Activated CD4-positive, alpha-beta T cell treated with anti-CD3 and anti-CD28 coated beads, Interleukin-10, Interleukin-2, amounts not matched to agents 100 ng/mL and 50 ng/mL, durations not matched to agents 16 hours and 8 hours (primary cell): ENCODE measurements at places on chromosomes 1 and 21.

DNA sequence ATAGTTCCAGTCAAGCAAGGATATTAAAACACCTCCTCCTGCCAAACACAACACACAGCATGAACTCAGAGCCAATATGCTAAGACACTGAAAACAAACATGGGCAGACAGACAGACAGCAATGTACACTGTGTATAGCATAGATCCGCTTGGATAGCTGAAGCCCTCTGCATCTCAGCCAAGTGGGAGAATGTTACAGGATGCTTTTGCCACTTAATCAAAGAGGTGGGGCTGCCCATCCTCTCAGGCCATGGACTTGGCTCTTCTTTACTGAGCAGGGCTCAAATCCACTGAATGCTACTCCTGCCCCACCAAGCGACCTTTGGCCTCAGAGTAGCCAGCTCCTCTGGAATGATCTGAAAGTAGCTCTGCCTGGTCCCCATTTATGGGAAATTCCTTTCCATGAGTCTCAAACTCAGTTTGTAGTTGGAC, 64.7 kb upstream of the NGF start:
- DNase-seq, result no peak

DNA sequence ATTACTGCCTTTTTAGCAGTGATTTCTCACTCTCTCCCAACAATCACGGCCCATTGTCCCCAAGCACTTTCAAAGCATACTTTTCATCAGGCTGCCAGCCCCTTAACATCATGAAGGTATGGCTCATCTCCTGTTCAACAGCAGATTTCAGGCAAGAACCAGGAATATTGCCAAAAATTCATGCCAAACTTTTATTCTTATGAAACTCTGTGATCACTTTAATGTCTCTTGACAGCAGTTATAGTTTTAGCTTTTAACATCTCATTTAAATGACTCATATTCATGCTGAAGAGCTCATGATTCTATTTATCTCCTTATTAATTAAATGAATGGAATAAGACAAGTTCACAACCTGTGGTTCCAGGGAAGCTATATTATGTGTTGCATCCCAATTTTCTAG, 235.1 kb downstream of the GRIK1 start:
- DNase-seq, result no peak

DNA sequence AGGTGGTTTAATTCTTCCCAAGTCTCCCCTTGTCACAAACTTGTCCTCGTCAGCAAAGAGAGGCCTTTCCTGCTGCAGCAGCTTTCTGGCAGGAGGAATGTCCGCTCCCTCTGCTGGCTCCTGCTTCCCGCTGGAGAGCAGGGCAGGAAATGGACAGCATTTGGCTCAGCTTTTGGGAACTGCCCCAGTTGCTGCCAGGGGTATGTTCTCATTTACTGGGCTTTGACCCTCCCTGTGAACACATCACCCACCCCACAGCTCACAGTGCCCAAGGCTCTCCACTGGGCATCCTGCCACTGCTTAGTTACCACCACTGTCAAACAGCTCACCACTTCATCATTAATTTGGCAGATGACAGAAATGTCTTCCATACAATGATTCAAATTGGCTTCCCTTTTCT, 75.4 kb downstream of the MRPL37 start:
- DNase-seq, result no peak

GRCh38 chr21:25571726-25572121, 35.6 kb downstream of the MRPL39 start:
- DNase-seq, result no peak

- DNase-seq, result no peak
Observed at GRCh38 chr1:184199438-184200085, 148.0 kb downstream of the TSEN15 start.

- no peak for DNase-seq
Observed at GRCh38 chr1:14247666-14248065, 350.8 kb upstream of the KAZN start.

GRCh38 chr1:216390956-216391355, 32.3 kb downstream of the USH2A start:
- DNase-seq, result no peak

- DNase-seq, result no peak
Observed at GRCh38 chr21:28256420-28256831, 736.3 kb downstream of the LTN1 start.

- DNase-seq, result no peak
Observed at GRCh38 chr1:239655023-239655422, 268.7 kb downstream of the CHRM3 start.

DNA sequence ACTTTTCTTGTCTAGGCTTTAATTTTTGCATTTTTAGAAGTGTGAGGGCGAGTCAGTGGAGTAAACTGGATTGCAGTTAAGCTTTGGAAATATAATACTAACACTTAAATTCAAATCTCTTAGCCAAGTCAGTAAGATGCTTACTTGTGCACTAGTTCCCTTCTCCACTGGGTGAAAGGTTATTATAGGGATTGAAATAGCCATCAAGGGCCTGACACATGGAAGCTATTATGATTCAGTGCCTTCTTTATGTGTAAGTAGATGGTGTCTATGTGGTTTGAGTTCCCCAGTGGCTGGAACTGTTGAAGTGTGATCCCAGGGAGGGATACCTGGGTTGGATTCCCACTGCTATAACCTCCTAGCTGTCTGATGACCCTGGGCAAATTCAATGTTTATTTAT, 24.7 kb upstream of the DMRTA2 start:
- DNase-seq, result no peak
